ENCODE measurements at places on chromosomes 16 and 17.

DNA sequence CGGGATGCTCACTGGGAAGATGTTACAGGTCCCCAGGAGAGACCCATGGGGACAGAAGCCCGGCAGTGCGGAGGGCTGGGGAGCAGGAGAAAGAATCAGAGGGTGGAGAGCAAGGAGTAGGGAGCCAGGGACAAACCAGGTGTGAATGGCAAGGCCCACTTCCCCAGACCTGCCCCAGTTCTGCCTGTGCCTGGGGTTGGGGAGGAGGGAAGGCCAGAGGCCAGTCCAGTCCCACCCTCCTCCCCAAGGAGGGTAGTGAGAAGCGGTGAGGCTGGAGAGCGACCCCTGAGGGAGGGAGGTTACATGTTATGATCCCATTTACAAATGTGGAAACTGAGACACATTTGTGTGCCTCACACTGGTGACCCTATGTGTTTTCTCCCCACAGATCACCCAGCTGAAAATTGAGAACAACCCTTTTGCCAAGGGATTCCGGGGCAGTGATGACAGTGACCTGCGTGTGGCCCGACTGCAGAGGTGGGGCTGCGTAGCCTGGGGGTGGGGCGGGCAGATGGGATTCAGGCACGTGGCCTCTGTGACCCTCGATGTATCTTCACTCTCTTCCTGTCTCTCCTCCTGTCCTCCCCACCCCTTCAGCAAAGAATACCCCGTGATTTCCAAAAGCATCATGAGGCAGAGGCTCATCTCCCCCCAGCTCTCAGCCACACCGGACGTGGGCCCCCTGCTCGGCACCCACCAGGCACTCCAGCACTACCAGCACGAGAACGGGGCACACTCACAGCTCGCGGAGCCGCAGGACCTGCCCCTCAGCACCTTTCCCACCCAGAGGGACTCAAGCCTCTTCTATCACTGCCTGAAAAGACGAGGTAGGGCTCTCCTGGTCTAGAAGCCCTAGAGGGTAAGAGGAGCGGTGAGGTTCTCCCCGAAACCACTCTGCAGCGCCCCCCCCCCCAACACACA, 27.5 kb downstream of the TBX4 start:
- DNase-seq: no peak

DNA sequence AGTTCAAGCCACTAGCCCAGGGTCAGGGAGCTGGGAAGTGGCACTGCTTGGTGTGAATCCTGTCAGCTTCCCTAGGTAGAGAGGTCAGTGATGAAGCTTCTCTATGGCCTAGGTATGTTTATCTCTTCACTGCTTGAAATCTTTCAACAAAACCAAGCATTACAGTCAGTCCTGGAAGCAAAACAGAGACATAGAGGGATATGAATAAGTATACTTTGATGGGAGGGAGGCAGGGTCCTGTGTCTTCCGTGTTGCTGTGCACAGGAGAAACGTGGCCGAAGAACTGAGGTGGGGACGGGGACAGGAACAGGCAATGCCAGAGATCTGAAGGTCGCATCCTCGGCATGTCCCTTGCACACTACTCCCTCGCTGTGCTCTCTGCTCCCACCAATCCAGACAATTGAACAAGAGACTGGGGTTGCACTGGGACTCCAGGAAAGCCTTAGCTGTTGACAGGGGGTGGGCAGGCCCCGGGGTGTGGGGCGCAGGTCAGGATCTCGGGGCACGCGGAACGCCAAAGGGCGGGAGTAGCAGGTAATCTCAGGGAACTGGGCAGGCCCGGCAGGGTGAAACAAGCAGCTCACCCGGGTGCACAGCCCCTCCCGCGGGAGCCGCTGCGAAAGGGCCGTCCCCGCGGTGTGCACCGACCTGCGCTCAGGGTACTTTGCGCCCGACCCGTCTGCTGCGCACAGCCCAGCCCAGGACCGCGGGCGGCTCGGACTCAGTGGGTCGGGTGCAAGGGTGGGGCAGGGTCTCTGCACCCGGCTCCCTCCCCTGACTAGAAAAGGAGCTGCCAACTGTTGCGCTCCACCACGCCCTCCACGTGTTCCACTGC, at the start of gene MT1H:
Gene MT1H, plus strand, starts transcription at position 810 of the 835 bp plus-strand sequence. CDS start 71 bp downstream, outside the sequence.
- DNase-seq: no peak

- no peak for DNase-seq
Observed at GRCh38 chr16:66095676-66096075, 270.8 kb upstream of the CDH5 start.

DNA sequence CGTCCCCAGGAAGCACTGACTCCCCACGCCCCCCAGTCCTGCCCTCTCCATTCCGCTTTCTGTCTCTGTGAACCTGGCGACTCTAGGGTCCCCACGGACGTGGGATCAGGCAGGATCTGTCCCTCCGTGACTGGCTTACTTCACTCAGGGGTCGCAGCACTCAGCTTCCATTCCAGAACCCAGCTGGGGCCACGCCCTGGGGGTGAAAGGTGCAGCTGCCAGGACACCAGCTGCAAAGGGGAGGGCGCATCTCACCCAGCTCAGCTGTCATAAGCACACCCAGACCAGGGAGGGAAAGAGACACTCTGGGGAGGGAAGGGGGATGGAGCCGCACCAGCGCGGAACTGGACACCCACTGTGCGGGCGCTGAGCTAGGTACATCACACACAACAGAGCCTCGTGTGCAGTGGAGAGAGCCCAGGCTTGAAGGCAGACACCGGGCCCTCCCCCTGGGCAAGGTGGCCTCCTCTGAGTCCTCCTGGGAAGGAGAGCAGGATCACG, 18.5 kb upstream of the HEXD start:
- DNase-seq: no peak

- peak; percentile 72 for DNase-seq
Observed at GRCh38 chr16:21274172-21274726, 3.8 kb downstream of the CRYM start.

GRCh38 chr16:53744449-53744848, 40.5 kb downstream of the FTO start:
- peak; percentile 9 for DNase-seq

- DNase-seq: peak; percentile 75
Observed at GRCh38 chr17:7004398-7005253, 7.8 kb upstream of the RNASEK start.

GRCh38 chr17:66549311-66549704, 246.9 kb downstream of the PRKCA start:
- no peak for DNase-seq

DNA sequence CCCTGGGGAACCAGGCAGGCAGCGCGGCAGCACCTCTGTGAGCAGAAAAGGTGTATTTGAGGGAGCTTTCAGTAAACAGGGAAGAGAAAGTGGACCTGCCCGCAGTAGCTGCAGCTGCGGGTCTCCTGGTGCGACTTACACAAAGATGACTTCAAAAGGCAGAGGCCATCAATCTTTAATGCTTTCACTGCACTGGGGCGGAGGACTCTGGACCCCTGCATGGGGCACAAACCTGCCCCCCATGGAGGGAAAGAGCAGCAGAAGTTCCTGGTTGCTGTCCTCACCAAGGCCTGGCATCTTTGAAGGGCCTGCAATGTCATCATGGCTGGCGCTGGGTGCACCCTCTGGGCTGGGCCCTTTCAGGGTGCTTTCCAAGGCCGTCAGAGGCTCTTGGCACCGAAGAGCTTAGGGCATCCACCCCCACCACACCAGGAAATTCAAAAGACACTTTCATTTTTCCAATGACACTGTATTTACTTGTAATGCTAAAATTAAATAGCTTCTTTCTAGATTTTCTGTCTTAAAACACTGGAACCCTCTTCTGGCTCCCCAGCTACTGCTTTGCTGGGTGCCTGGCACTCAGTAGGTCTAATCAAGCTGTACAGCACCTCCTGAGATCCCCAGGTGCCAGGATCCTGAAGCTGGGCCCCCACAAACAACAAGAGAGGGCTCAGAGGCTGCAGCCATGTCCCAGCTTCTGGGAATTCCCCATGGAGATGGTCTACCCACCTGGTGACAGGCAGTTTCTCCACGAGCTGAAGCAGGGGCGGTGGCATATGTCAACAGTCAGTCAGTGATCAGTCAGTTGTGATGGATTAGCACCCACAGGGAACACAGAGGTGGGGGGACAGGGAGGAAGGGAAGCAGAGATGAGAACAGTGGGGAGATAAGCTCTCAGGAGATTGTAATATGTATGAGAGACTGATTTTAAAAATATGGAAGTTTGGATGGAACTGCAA, 2.1 kb upstream of the CACNG1 start:
- peak; percentile 30 for DNase-seq

DNA sequence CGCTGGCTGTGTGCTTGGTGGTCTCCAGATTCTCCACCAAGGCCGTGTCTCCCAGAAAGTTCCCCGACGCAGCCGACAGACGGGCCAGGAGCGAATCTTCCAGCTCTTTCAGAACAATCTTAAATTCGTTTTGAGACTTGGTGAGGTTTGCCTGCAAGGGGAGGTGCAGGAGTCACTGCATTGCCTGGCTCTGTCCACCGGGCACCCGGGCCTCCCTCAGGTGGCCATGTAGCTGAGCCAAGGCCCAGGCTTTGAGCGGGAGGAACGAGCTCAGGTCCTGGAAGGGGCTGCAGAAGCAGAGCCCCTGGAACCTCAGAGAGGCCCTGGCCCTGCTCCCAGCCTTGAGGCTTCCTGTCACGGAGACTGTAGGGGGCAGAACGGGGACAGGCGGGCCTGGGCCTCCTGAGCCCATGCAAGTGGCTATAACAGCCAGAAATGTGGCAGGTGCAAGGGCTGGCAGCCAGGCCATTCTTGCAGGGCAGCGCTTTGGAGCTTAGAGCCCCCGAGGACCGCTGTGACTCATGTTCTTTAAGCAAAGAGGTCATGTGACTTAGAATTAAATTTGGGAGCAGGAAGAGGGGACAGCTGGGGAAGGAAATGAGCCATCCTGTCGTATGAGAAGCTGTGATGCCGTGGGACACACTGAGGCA, 72.4 kb downstream of the PGS1 start:
- DNase-seq: no peak

DNA sequence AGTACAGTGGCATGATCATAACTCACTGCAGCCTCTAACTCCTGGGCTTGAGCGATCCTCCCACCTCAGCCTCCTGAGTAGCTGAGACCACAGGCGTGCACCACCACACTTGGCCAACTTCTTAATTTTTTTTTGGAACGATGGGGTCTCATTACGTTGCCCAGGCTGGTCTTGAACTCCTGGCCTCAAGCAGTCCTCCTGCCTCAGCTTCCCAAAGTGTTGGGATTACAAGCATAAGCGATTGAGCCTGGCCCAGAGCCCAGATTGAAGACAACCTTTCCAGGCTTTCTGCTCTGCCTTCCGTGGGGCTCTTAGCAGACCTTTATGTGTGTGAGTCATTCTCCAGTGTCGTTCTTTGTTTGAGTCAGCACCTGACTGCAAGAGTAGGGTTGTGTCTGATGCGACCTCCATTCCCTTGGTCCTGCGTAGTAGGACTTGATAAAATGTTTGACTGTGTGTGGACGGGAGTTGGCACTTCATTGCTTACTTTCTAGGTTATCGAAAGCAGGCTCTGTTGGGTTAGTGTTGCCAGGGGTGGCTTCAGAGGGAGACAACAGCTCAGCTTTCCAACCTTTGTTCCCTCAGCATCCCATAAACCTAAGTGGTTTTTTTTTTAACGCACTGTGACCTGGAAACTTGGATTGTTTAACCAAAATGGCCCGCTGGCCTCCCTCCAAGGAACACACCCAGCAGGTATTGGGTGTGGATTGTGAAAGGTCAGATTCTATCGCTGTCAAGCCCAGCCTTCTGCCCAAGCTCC, 26.4 kb downstream of the EEF2K start:
- DNase-seq: peak; percentile 5

DNA sequence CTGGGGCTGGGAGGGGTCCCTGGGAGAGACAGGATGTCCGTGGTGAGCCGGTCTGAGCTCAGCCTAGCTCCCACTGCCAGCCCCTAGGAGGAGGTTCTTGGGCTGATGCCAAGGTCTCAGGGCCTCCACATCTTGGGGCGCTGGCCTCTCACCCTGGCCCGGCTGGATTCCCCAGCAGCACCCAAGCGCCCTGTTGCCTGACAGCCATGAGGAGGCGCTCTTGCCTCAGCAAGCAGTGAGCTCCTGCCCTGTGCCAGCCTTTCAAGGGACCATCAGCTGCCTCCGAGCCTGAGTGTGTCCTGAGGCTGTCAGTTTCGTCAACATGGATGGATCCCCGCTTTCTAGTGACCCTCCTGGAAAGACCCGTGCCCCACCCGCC, 234.9 kb upstream of the CIBAR2 start:
- DNase-seq: peak; percentile 23

DNA sequence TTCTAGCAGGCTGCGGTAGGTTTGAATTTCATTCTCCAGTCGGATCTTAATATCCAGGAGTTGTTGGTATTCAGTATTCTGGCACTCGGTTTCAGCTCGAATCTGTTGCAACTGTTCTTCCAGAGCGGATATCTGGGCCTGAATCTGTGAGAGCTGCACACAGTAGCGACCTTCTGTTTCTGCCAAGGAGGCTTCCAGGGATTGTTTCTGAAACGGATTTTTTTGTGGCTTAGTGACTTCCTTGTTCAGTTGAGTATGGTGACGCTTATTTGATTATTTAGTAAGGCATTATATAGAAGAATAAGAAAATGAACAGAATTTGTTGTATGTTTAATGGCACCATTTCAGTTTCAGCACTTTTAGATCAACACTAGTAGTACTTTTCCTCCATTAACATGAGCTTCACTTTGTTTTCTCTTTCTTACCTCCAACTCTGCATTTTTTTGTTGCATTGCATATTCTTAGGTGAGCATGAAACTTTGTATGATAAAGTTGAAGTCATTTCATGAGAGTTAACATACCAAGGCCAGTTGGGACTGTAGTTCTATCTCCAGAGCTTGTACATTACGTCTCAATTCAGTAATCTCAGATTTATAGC, 2.8 kb downstream of the KRT10 start:
- no peak for DNase-seq

GRCh38 chr17:2227025-2227699, 76.4 kb downstream of the SMG6 start:
- DNase-seq: no peak

GRCh38 chr16:88744577-88745521, 38.5 kb downstream of the CTU2 start:
- no peak for DNase-seq

GRCh38 chr17:17959520-17960361, 12.5 kb downstream of the TOM1L2 start:
- peak; percentile 72 for DNase-seq

DNA sequence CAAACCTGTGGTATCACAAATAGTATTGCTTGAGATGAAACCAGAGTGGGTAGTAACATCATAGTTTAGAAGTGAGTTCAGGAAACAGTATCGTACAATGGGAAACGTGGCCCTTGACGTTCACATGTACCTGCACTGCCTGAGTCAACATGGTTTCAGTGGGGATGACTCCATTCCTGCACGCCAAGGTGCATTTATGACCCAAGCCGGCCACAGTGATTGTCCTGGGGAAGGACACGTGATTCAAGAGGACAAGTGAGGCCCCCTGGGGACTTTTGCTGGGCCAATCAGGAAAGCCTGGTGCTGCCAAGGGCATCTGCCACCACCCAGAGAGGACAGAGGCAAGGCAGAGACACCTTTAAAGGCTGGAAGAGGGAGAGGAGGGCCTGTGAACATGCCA, 119.2 kb downstream of the AXIN2 start:
- DNase-seq: no peak

Measured in GM12865 (cell line).